ENCODE measurements at places on chromosomes 7 and 10.
A peak's percentile ranks its signal among the peaks of the same experiment; 100 is the strongest.

DNA sequence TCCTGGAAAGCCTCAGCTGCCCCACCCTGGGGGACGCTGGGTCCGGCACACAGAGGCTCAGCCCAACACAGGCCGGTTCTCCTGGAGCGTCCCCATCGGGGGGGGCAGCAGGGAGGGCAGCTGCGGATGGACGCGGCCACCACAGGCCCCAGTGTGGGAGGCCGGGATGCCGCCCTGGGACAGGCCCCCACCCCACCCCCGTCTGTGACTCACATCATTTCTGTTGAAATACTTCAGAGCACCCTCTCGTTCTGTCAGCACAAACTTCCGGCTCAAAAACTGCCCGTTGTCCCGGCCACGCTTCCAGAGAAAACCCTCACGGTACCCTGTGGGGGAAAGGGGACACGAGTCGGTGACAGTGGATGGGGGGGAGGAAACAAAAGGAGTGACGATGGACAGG lies 28.5 kb downstream of the GET4 start:
- DNase-seq, result no peak

DNA sequence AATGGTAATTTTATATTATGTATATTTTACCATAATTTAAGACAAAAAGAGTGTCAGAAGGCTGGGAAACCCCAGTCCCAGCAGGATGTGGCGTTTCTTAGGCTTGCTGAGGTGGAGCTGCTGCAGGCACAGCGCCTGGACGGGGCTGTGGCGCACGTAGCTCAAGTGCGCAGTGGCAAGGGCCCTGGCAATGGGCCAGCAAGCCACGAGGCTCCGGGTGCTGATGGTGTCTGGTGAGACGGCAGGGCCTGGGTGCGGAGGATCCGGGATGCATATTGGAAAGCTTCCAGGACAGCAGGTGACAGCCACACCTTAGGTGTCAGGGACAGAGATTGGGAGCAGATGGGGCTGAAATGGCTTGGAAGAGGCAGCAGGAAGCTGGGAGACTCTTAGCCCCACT lies 37.2 kb downstream of the CLEC2L start:
- no peak for DNase-seq

DNA sequence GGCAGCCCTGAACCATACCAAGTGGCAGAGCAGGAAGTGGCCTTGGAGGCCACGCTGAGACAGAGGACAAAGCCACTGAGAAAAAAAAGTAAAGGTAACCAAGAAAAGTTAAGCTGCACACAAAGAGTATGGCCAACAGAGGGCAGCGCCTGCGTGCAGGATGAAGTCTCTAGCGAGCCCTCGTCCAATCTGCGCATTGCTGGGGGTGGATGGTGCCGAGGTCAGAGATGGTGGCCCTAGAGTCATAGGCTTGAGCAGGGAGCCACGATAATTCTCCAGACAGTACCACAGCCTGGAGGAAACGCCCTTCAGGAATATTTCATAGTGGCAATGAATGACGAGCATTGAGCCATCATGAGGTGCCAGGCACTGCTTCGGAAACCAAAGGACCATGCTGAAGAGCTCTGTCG lies 9.7 kb downstream of the ATP6V0E2 start:
- DNase-seq, result peak; percentile 68

DNA sequence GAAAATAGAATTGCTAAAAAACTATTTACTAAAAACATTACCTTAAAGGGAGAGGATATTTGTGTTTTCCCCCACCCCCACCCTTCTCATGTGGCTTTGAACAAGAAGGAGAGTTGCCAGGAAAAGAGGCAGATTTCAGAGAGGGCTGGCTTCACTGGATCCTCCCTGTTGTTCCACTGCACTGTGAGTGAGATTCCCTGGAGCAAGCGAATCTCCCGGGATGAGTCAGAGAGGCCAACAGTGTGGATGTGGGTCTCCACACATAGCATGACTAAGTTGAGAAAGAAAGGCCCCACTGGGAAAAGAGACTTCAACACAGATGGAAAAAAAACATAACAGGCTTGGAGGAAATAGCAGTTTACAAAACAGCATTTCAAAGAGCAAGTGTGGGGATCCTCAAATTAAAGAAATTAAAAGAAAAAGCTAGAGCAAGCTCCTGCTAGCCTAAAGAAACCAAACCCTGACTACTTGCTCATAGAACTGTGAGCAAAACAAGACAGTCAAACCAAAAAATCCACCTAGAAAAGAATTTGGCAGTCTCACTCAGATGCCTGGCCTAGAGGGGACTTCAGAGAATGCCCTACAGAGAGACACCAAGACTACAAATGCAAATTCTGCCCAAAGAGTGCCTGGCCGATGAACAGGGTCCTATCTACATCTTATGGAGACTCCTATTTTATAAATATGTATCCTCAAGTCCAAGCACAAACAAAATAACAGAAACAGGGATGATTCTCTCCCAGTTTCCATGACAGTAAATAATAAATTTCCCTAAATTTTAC lies 3.4 kb downstream of the CAV1 start:
- DNase-seq, result no peak

DNA sequence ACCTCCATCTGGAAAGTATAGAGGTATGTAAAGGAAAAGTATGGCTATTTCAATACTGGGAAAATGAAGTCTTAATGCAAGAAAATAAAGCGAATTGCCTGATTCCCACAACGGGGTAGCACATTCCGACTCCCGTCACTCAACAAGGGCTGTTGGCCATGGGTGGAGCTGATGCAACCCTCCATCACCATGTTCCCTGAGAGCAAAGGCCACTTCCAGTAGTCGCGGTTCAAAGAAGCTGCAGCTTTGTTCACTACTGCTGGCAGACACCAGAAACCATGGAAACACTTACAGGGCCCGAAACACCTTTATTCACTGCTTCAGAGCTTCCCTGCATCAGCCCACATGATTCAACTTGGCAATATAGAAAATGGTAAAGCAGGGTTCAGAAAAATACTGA lies 44.0 kb downstream of the TMEM26 start:
- DNase-seq, result no peak

GRCh38 chr10:89416465-89416864 lies 2.1 kb downstream of the IFIT5 start:
- DNase-seq, result no peak

Measured in CD8-positive, alpha-beta T cell (primary cell).